Neural progenitor cell (in vitro differentiated cells): ENCODE measurements at places on chromosomes 12 and 14. TPM values are rescaled to one million over a fixed set of nuclear protein-coding genes. Genes with fewer than 3 reads are reported as not detected.

- no peak for DNase-seq
Measured at GRCh38 chr12:108798551-108799221, 58.7 kb downstream of the SSH1 start.

DNA sequence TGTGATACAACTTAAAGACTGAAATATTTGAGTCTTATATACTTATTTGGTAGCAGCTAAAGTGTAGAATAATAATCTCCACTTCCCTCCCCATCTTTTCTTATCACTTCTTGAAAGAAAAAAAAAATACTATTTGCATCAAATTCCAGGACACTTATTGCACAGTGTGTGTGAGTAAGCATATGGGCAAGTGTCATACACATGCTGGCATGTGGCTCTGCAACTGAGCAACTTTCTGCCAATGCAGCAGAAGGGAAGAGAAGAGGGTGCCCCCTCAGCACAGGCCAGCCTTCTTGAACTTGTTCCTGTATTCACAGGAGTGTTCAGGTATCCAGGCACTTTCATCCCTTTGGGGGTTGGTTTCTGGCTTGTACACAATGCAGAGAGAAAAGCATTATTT lies 145.8 kb downstream of the CPNE8 start:
- no peak for DNase-seq

GRCh38 chr12:42156232-42156631 lies 11.6 kb upstream of the GXYLT1 start:
- no peak for DNase-seq

- no peak for DNase-seq
Measured at GRCh38 chr12:76864791-76865400, 13.9 kb downstream of the CSRP2 start.

The ABCC9 gene
- total RNA-seq, result not detected in 2 replicates

GRCh38 chr14:58732387-58732786 lies 94.6 kb downstream of the DACT1 start:
- DNase-seq, result no peak
